Left ventricle myocardium inferior (tissue), 1 donor: ENCODE measurements at places on chromosomes 11 and 22. TPM values are rescaled to one million over a fixed set of nuclear protein-coding genes. Genes with fewer than 3 reads are reported as not detected.

Gene TMEM45B
- total RNA-seq: not detected

Gene CYP2R1
- 7.7 TPM for total RNA-seq

DNA sequence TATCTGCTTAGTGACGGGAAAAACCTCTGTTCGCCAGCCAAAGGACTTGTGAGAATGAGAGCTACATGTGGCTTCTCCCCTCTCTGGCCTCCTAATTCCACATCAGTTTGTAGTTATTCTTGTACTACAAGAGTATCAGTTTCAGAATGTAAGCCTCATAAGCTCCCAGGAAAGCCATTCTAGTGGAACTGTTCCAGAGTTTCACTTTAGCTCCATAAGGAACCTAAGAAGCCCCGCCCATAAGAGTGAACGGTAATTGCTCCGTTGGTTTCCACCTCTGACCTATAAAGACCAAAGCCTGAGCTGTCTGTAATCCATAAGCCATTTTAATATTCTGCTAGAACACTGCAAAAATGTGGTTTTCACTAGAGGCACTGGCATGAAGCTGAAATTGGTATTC is 53.0 kb downstream of the SIK3 start:
- H3K27ac ChIP-seq: peak overlapping the region; percentile 54
- H3K4me3 ChIP-seq: peak overlapping the region; percentile 9
- DNase-seq: no peak
- H3K27me3 ChIP-seq: no peaks in the 10 kb centered on the region
- H3K36me3 ChIP-seq: no peaks in the 10 kb centered on the region
- peaks cover 57% of the 10 kb centered on the region for H3K4me1 ChIP-seq

- no peak overlapping the region for H3K4me3 ChIP-seq
- H3K27me3 ChIP-seq: peaks cover 15% of the 10 kb centered on the region
- H3K4me1 ChIP-seq: no peaks in the 10 kb centered on the region
- no peak overlapping the region for H3K27ac ChIP-seq
- no peak for DNase-seq
These were observed 52.3 kb downstream of the SC5D start for GRCh38 chr11:121344824-121345223.
